ENCODE measurements at places on chromosomes 7 and 10.

- peak; percentile 67 for DNase-seq
These were observed 529 bp downstream of the CLDN3 start for GRCh38 chr7:73769481-73770001.

- DNase-seq: no peak
These were observed 223.9 kb downstream of the TCERG1L start for GRCh38 chr10:131087464-131088215.

DNA sequence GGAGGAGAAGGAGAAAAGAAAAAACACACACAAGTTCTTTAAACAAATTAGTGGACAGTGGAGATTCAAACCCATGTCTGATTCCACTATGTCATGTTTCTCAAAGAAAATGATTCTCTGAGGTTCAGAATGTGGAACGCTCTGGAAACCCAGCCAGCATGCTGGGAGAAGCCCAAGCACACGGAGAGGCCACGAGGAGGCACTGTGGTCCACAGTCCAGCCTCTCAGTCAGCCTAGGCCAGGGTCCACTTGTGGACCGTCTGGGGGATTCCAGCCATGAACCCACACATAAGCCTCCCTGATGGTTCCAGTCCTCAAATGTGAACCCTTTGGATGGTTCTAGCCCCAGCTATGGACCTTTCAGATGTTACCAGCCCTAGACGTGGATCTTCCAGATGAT is 73.4 kb downstream of the CAV1 start:
- peak; percentile 30 for DNase-seq

DNA sequence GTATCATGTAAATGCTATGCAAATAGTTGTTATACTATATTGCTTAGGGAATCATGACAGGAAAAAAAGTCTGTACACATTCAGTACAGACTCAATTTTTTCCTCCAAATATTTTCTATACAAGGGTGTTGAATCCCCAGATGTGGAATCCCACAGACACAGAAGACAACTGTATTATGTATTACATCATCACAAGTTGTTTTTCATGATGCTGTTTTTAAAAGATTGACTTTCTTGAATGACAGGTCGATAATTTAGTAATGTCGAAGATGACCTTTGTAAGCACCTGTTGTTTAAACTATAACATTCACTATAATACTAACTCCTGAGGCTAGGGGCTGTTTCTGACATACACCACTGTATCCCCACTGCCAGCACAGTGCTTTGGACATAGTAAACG is 143.5 kb downstream of the MLLT10 start:
- DNase-seq: no peak

DNA sequence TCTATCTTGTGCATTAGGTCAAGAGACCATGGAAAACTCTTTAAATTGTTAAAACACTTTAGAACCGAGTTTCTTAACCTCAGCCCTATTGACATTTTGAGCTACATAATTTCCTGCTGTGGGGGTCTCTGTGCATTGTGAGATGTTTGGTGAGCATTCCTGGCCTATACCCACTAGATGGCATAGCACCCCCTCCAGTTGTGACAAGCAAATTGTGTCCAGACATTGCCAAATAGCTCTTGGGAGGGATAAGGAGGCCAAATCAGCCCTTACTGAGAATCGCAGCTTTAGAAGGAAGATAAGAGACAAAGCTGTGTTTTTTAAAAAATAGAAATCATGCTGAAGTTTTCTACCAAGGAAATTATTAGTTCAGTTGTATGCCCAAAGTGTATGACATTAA is 1158.5 kb upstream of the C7orf33 start:
- no peak for DNase-seq

- DNase-seq: no peak
These were observed 407.6 kb downstream of the AUTS2 start for GRCh38 chr7:70005891-70006260.

All from NCI-H526 (cell line).